ENCODE measurements at places on chromosomes 12 and 14.

DNA sequence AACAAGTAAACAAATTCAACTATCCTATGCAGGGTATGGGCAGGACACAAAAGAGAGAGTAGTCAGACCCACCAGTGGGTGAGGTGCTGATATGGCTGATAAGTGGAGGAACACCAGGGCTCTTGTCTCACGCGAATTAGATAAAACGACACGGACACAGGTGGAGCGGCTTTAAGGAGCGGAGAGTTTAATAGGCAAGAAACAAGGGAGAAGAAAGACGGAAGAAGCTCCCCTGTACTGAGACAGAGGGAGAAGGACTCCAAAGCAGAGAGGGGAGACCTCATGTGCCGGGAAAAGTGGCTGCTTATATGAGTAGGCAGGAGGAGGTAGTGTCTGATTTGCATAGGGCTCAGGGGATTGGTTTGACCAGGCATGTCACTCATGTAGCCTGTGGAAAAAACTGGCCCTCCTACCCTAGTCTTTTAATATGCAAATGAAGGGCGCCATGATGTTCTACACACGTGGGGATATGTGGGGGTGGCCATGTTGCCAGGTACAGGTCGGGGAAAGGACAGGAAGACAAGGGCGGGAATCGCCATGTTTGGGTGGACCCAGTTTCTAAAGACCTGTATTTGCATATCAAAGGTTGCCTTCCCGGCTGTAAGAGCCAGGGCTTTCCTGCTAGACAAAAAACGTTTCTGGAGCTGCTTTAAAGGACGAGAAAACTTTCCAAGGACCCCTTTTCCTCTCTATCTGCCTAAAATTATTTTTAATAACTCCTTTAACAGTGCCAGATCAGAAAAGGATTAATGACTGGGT lies 28.8 kb downstream of the RPGRIP1 start:
- peak; percentile 42 for DNase-seq

- no peak for DNase-seq
Measured at GRCh38 chr12:1880876-1881275, 37.6 kb downstream of the CACNA2D4 start.

DNA sequence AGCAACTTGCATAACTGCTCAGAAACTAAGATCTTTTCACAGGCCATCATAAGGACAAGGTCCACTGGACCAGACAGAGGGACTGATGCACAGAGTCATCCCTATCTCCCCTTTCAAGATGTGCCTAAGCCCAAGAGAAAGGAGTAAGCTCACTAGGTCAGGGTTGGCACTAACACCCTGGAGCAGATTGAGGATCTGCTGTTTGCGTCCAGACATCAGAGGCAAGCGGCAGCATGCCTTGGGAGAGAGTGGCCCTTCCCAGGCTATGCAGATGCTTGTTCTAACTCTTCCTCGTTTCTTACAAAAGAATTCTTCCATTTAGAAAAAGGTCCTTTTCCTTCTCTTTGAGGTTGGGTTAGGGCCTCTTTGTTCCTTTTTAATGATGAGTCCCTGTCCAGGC lies 187.2 kb downstream of the KCNA5 start:
- no peak for DNase-seq

DNA sequence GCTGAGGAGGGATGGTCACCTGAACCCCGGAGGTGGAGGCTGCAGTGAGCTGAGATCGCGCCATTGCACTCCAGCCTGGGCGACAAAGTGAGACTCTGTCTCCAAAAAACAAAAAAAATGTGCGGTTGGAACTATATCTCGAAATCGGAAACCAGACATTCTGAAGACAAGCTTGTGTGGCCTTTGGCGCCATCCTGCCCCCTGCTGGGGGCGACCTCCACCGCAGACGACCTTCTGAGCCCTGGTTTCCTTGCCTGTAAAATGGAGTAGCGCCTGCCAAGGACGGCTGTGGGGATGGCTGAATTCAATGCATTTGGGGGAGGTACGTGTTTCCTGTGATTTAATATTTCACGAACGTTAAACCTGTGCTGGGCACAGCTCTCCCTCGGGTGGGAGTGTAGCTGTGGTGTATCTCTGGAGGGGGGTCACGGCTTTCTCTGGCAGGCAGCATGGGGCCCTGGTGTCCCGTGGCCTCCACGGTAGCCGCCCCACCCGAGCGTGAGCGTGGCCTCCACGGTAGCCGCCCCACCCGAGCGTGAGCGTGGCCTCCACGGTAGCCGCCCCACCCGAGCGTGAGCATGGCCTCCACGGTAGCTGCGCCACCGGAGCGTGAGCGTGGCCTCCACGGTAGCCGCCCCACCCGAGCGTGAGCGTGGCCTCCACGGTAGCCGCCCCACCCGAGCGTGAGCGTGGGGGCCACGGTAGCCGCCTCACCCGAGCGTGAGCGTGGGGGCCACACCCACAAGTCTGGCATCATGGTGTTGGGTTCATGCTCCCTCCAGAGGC lies 55.3 kb downstream of the LRCOL1 start:
- DNase-seq = no peak

DNA sequence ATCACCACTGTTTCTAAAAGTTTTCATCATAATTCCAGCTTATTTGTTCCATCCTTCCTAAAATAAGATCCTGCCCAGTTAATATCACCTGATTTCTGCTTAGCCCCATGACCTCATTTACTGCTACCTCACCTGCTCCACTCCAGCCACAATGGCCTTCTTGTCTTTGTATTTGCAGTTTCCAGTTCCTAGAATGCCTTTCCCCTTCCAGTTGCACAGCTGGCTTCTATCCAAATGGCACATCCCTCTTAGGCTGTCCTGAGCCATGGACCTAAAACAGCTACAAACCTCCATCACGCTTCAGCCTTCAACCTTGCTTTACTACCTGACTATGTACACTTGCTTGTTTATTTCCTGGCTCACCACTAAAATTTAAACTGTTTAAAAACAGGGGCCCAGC lies 6.5 kb upstream of the LGMN start:
- DNase-seq = no peak

GRCh38 chr12:92431146-92431545 lies 271.6 kb upstream of the PLEKHG7 start:
- no peak for DNase-seq

DNA sequence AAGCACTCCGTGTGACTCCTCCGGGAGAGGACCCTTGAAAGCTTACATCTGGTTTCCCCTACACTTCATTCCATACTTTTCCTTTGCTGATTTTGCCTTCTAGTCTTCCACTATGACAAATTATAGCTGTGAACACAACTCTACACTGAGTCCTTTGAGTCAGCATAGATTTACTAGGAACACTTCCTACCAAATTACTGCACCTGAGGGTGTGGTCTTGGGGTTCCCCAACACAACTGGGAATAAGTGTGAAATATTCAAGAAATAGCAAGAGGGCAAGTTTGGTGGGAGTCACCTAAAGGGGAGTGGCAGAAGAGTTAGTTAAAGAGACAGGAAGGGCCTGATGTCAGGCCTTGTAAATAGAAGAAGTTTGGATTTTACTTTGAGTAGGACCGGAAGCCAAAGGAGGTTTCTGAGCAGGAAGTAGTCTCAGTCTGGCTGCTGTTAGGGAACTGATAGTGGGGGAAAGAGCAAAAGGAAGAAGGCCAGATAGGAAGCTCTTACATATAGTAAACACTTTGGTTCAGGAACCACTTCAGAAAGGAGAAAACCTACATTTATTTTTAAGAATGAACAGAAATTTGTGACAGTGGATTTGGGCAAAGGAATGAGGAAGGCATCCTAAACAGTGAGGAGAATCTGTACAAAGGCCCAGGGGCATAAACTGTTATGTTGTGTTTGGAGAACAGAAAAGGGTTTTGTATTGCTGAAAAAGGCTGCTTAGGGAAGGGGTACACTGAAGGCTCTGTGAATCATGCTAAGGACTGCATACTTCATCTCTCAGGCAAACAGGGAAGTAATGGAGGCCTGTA lies 14.2 kb downstream of the SEL1L start:
- no peak for DNase-seq

DNA sequence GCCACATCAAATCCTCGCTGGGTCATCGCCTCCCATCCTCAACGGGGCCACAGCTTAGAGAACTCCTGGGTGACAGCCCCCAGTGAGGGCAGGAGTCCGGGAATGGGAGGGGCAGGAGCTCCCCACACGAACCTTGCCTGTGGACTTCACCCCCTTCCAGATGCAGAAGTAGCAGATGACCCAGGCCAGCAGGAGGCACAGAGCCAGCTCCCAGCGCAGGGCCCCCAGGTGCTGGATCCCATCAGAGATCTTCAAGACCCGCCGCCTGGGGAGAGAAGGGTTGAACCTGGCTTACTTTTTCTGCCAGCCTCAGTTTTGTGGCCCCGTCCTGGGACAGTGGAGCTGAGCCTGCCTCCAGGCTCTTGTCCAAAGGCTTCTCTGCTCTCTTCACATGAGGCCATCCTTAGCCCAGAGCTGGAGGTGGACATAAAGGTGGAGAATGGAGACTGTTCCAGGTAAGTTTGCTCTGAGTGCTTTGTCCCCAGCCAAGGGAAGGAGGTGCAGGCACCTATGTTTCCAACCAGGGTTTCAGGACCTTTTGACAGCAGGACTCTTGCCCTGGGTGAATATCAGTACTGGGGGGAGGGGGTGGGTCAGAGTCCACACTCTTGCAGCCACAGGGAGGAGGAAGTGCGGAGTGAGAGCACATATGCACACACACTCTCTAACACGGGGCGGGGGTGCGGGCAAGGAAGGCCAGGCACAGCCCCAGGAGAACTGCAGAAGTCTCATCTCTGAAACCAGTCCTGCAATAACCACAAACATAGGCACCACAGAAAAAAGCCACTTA lies 23.3 kb upstream of the SLC6A12 start:
- no peak for DNase-seq

- DNase-seq = no peak
Measured at GRCh38 chr12:54004063-54004840, 4.3 kb downstream of the HOXC9 start.

- no peak for DNase-seq
Measured at GRCh38 chr12:85280165-85280983, at the start of gene ALX1. Gene ALX1, plus strand, starts transcription at chr12:85280220. Its CDS starts 42 bp downstream, at chr12:85280262.

DNA sequence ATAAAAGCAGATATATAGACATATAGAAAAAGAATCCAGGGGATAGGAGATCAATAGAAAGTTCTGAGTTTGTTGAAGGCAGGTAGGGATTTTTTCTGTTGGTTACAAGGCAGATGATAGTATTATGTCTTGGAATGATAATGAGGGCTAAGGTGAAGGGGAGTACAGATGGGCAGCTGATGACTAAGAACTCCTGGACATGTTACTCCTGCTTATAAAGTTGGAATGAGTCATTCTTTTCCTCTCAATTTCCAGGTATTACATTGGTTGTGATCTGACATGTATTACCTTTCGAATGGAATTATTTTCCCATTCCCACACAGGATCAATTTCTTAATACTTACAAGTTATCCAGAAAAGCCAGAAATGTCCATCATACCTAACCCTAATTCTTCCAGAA lies 545.2 kb upstream of the MGAT4C start:
- DNase-seq = no peak

All from occipital lobe (tissue), 3 donors.